ENCODE measurements at places on chromosomes 11 and 22.

- DNase-seq, result no peak
Observed at GRCh38 chr11:96647621-96648020, 257.8 kb downstream of the JRKL start.

GRCh38 chr11:108891909-108892511, 227.1 kb downstream of the DDX10 start:
- no peak for DNase-seq

DNA sequence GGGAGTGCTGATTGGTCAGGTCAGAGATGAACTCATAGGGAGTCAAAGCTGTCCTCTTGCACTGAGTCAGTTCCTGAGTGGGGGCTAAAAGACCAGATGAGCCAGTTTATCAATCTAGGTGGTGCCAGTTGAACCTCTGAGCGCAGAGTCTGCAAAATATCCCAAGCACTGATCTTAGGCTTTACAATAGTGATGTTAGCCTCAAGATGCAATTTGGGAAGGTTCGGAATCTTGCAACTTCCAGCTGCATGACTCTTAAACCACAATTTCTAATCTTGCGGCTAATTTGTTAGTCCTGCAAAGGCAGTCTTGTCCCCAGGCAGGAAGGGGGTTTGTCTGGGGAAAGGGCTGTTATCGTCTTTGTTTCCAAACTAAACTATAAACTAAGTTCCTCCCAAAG, 92.3 kb upstream of the PARVA start:
- DNase-seq, result no peak

- no peak for DNase-seq
Observed at GRCh38 chr11:12121517-12121916, 11.1 kb downstream of the MICAL2 start.

GRCh38 chr11:30983776-30984441, 385.6 kb downstream of the DCDC1 start:
- DNase-seq, result no peak

DNA sequence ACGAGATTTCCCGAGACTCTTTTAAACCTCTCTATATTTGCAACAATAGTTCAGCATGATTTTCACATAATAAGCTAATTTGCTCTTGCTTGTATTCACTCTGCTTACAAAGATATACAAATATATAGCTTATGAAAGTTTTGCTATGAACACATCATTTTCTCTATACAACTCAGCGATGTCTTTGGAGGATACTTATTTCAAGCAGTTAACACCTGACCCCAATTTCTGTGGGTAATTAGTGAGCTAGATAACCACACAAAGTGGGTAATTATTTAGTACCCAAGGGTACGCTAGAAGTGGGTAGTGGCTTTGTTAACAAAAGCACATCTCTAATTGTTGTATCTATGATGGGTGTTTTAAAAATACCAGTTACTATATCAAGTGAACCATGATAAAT, 12.3 kb downstream of the BLID start:
- no peak for DNase-seq

DNA sequence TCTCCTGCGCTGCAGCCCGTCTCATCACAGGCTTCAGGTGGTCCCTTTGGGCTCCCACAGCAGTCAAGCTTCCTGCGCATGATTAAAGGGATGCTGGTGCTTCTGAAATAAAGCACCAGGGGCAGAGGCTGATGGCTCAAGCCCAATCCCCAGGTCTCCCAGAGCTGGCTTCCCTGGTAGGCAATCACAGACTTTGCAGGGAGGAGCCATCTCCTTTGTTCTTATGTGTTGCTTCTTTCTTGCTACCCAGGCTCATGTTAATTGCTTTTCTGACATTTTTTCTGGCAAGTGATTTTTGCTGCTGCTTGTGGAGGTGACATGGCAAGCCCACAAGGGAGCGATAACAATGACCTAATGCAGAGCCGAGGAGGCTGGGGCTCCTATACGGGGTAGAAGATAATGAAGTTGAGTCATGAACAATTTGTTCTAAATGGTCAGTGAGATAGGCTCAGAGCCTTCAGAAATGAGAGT, 25.2 kb upstream of the PLET1 start:
- no peak for DNase-seq

DNA sequence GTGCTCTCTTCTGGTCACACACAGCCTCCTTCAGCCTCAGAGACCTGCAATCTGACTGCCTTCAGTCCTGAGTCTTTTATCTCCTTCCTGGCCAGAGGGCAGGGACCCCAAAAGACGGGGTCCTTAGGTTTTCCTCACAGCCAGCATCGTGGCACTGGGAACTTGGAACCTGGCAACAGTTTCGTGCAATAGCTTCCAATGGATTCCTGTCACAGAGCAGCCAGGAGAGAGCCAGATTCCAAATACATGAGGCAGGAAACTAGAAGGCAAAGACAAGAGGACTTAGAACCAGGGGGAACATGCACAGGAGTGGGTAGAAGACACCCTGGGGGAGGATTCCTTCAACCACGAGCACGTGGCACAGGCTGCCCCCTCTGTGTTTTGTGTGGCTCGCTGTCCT, 48.6 kb downstream of the C11orf91 start:
- no peak for DNase-seq
